ENCODE measurements at places on chromosomes 4 and X.
A peak's percentile ranks its signal among the peaks of the same experiment; 100 is the strongest.

GRCh38 chrX:77793946-77794345, 7.9 kb upstream of the ATRX start:
- no peak for DNase-seq

DNA sequence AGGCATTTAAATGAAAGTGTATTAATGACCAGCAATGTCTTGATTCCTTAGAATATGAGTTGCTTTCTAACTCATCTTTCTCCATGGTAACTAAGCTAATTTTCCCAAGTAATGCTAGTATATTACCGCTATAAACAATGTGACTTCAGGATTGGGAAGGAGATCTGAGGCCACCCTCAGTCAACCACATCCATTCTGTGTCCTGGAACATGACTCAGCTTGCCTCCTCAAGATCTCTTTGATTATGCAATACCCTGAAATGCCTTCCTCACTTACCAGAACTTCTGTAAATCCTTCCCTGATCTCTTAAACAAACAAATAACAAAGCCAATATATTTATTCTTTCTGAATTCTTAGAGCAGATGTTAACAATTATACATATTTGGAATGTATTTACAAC, 1495.5 kb downstream of the PCDH18 start:
- peak; percentile 17 for DNase-seq

DNA sequence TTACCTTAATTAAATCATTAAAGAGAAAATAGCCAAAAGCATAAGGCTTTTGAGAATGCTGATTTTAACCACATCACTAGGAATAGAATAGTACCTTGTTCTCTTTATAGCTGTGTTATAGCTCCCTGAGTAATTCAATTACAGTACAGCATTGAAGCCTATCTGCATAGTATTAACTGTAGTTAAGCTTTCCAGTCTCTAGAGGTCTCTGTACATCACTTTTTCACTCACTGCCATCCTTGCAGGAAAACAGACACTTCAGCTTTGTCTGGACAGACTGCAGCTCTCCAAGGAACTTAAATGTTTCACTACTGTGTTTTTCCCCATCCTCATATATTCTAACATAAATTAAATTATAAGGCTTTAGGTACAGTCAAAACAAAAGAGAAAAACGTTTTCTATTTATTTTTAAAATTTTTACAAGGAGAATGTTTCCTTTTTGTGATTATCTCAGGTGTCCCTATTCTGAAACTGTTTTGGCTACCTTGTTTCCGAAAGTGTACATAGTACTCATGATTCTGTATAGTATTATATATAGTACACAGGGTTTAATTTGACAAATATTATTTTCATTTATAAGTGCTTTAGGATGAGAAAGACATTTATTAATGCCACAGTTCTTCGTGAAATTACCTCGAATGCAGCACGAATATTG, 407.9 kb downstream of the PCDH18 start:
- peak; percentile 33 for DNase-seq

GRCh38 chrX:44244008-44244407, 99.5 kb downstream of the EFHC2 start:
- DNase-seq: no peak

DNA sequence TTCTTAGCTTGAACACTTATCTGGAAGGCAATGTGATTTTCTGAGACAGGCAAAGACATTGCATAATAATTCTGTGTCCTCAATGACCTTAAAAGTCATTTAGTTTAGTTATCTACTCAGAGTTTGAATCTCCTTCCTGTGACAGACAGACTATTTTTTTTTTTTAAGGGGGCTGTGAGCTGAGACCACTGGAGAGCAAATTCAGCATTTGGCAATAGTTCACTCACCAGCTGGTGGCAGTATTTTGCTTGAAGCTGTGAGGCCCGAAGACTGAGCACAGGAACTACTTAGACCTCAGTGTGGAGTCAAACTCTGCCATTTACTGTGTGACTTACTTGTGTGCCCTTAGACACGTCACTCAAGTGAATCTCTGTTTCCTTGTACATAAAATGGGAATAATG, 22.9 kb upstream of the CPE start:
- DNase-seq: no peak

DNA sequence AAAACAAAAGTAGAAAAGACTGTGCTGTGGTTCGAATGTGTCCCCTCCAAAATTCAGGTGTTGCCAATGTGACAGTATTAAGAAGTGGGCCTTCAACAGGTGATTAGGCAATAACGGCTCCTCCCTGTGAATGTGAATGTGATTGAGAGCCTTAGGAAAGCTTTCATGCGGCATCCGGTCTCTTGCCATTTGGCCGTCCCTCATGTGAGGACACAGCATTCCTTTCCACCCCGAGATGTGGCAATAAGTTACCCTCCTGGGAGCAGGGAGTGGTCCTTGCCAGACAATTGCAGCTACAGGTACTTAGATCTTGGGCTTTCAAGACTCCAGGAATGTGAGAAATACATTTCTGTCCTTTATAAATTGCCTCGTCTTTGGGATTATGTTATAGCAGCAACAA, 129.3 kb downstream of the CPEB2 start:
- DNase-seq: no peak

- DNase-seq: no peak
Observed at GRCh38 chr4:25767877-25768725, 94.7 kb downstream of the SEL1L3 start.

GRCh38 chrX:68684291-68684918, 36.9 kb downstream of the STARD8 start:
- DNase-seq: no peak

DNA sequence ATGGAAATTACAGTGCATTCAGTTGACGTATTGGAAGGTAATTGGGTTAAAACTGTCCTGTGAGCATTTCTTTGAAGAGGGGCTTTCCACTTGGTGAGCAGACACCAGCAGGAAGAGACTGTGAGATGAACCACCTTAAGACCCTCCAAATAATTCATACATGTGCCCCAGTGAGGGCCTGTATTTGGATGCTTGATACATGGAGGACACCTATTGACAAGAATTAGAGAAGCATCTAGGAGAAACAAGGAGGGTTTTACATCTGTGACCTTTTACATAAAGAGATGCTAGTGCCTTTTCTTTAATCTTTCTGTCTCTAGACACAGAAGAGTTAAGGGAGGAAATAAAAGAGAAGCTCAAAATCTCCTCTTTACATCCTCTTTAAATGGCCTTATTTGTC, 1115.3 kb upstream of the IGFBP7 start:
- no peak for DNase-seq

DNA sequence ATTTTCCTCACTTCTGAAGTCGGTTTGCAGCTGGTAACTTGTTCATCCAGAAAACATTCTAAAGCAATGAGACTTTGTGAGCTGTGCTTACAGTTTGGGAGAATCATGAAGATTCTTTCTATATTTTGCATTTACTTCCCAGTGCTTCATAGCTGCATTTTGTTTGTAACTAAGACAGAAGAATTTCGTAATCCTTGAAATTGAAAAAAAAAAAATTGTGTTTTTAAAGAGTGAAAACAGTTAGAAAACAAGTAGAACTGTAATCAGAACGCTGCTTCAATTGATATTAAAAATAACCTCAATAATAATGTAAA, 392.4 kb downstream of the UNC5C start:
- DNase-seq: no peak

DNA sequence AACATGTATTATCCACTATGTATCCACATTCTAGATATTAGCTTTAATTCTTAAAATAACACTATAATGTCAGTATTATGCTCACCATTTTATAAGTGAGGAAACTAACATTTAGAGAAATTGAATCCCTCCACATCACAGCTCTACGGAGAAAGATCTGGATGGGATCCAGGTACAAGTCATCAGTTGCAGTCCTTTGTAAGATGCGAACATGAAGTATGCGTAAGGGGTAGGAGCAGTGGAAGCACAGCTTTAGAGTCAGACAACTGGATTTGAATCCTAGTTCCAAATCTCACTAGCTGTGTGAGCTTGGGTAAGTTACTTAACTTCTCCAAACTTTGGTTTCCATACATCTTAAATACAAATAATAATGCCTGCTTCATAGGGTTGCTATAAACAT, 162.5 kb downstream of the ATP10D start:
- DNase-seq: no peak

DNA sequence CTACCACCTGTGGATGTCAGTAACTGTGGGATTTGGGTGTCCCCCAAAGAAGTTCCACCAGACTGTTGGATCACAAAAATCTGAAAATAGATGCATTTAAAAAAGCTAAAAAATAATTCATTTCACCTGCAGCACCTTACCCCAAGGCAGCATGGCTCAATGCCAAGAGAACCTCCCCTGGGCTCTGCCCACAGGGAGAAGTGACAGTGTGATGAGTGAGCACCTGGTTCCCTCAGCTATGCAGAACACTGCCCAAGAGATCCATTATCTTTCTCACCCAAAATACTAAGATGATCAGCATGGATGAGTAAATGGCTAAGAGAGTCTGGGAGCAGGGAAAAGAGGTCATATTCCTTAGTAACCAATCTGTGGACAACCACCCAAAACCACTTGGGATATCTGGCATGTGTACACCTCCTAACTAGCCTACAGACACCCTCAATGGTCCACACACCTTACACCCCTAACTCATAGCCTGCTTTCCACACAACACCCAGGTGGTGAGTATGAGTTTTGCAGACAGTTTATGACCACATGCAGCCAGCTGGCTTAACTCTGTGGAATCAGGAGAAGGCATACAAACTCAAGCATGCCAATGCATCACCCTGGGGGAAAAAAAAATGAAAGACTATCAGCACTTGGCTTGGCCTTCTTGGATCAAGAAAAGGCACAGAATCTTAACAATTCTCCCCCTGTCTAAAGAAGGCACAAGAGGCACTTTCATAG, 416.5 kb upstream of the SMIM31 start:
- DNase-seq: no peak

GRCh38 chr4:83382850-83383249, 48.2 kb upstream of the HPSE start:
- DNase-seq: no peak

- DNase-seq: no peak
Observed at GRCh38 chr4:122508083-122508482, 51.6 kb upstream of the IL2 start.

DNA sequence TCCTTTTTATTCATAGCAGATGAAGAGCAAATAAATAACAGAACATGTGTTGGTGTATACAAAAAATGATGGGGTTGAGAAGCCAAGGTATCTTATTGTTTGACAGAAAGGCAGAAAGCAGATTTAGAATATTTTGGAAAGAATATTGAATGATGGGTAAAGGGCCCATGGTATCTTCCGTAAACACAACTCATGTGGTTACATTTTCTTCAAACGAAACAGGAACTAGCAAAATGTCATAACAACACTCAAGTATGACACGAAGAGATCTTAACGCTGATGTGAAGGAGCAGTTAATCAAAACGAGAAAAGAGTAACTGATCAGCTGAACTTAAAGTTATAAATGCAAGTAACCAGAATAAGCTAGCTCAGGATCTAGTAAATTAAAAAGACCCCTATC, 195.7 kb upstream of the GK2 start:
- no peak for DNase-seq

- no peak for DNase-seq
Observed at GRCh38 chrX:18891548-18891945, 92.4 kb downstream of the PHKA2 start.

GRCh38 chr4:31968842-31969241, 1248.7 kb downstream of the PCDH7 start:
- DNase-seq: no peak

DNA sequence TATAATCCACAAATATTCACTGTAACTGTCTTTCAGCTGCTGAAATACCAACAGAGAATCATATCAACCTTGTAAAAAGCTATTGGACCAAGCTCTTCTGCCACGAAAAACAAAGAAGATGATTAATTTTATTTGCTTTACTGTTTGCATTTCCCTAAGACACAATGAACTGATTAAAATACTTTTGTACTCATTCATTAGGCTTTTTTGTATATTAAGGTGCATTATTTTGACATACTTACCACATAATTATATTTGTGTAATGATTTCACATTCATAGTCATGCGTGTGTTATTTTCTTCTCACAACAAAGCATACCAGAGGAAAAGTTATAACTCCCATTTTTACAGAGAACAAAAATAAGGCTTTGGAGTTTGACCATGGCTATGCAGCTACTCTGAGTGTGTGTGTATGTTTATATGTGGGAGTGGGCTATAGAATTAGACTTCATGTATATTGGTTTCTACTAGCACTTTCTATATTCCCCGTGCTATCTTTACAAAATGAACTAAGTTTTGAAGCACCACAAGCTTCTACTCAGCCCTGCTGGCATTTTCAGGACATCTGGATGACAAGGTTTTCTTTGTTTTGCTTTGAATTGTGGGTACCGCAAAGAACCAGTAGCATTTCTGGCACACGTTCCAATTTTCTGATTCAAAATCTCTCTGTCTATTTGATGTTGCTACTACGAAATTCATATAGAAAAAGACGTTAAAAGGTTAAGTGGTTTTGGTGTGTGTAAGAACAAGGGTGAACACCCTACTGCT, 11.0 kb upstream of the FGF5 start:
- no peak for DNase-seq

DNA sequence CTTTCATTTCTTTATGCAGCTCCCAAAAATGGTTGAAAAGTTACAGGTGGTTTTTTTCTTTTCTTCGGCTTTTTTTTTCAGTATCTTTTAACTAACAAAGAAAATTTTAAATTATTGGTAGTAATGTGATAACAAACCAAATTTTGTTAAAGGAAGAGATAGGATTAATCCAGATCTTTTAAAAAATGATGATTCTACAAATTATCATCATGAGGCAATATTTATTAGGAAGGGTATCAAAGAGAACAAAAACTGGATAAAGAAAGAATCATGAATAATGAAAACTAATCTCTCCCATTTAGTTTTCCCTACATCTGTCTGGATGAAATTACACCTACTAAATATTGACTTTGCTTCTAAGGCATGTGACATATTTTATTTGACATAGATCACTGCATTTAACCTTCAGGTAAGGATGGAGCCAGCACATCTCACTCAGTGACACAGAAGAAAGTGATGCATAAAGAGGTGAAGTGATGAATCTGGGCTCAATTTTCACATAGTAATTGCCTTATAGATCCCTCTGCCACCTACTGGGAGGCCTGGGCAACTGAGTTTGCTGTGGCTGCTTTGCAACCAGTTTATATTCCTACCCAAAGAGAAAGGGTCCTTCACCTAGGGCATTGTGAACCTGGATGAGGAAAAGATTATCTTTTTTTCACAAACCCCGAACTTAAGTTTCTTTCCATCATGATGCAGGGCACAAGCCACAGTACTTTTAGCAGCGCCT, 155.6 kb downstream of the HNRNPD start:
- no peak for DNase-seq

DNA sequence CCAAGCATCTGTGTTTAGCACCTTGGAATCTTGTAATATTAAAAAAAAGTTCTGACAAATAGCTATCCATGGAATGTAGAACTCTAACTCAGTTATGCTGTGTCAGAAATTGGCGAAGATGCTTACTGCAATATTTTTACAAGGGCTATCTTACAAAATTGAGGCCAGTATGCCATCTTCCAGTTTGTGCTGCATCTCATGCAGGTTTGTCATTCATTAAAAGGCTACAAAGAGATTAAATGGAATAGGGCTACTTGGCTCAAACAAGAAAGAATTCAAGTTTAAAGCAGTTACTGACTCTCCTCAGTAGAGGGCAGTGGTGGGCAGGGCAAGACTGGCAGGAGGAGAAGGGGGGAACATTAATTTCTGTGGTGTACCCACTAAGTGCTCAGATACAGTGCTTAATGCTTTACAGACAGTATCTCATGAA, 66.5 kb downstream of the SHROOM4 start:
- no peak for DNase-seq
